Mucosa of descending colon (tissue), 3 donors: ENCODE measurements at places on chromosomes 13 and 19. TPM values are rescaled to one million over a fixed set of nuclear protein-coding genes. Genes with fewer than 3 reads are reported as not detected.

ZNF260 gene
- total RNA-seq: 6.9 TPM

NDUFA7 gene
- 65.9 TPM for total RNA-seq

IGSF23 gene
- not detected for total RNA-seq

POLD1 gene
- 22.9 TPM for total RNA-seq

NLRP9 gene
- total RNA-seq: not detected

DMAC2 gene
- 38.9 TPM for total RNA-seq

PLVAP gene
- total RNA-seq: 32.8 TPM

RTBDN gene
- not detected for total RNA-seq

F2RL3 gene
- 1.6 TPM for total RNA-seq

APOC4 gene
- total RNA-seq: not detected

SIGLEC7 gene
- 2.5 TPM for total RNA-seq

C19orf33 gene
- 235 TPM for total RNA-seq

ARHGEF1 gene
- total RNA-seq: 92.3 TPM

LILRB4 gene
- total RNA-seq: 3.0 TPM

KCNK6 gene
- total RNA-seq: 25.6 TPM

NOTCH3 gene
- 13.3 TPM for total RNA-seq

MTUS2 gene
- 0.85 TPM for total RNA-seq

DNA sequence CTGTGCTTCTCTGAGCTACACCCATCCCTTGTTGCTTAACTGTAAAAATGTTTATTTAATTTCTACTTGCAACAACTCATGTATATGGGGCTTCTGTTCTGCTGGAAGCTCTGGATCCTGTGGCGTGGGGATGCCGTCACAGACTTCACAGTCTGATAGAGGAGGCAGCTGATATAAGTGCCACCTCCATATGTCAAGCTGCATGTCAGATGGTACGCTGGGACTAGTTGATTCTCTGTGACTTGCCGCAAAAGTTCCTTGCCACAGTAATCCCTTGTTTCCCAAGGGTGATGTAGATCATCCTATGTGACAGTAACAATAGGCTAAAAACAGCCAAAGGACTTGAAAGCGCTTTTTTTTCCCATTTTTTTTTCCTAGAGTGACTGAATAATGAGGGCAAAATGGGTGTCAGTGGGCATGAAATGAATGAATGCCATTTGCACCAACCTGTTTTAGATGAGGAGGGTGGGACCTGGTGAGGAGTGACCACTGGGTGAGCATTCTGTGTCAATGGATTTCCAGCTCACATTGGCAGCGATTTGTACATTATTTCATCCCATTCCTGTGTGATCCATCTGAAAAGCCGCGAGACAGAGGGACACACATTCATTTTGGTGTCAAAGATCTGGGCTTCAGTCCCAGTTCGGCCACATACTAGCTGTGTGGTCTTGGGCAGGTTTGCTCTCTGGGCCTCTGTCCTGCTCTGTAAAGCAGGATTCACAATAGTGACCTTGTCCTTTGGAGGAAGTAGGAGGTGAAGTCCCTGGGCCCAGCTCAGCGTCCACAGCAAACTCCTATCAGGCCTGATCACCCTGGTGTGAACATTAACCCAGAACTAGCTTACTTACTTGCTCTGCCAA, 88.9 kb upstream of the RNF113B start:
- peak; percentile 73 for DNase-seq

DNA sequence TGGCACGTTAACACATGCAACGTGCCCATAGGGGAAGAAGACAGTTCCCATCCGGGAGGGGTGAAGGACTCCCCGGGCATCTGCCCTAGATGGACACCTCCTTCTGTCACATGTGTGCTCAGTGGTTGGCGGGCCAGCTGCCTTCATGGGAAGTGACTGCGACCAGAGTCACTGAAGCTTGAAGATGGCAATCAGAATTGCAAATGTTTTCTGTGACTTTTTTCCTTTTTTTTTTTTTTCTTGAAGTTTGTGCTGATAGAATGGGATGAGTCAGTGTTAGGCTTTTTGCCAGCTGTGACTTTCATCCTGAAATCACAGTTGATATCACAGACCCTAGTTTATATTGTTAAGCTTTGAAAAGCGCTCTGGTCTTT, 109.2 kb upstream of the MCF2L start:
- DNase-seq: no peak

DNA sequence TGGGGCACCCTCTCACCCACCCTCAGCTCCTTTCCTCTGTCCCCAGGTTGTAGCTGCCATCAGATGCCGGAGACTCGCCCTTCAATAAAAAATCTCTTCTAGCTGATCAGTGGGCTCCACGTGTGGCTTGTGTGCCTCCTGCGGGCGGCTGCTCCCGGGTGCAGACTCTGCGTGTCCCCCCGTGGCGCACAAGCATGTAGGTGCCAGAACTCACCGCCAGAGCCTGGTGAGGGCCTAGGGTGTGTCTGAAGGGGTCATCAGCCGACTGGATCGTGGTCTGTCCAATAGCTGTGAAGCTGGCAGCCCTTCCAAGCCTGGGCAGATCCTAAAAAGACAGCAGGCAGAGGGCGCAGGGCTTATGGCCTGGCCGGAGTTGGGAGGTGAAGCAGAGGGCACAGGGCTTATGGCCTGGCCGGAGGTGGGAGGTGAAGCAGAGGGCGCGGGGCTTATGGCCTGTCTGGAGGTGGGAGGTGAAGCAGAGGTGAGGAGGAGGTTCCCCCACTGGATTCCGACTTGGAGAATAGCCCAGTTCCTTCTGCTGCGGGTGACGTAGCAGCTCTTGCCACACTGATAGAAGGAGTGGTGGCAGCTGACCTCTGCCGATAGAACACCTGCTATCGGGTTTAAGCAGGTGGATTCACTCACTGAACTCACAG, 11.7 kb downstream of the NOP53 start:
- peak; percentile 61 for DNase-seq

- DNase-seq: no peak
Measured at GRCh38 chr19:40238775-40239174, 12.3 kb upstream of the CCNP start.

GRCh38 chr19:35775046-35775297, 392 bp upstream of the ARHGAP33 start:
- DNase-seq: no peak

DNA sequence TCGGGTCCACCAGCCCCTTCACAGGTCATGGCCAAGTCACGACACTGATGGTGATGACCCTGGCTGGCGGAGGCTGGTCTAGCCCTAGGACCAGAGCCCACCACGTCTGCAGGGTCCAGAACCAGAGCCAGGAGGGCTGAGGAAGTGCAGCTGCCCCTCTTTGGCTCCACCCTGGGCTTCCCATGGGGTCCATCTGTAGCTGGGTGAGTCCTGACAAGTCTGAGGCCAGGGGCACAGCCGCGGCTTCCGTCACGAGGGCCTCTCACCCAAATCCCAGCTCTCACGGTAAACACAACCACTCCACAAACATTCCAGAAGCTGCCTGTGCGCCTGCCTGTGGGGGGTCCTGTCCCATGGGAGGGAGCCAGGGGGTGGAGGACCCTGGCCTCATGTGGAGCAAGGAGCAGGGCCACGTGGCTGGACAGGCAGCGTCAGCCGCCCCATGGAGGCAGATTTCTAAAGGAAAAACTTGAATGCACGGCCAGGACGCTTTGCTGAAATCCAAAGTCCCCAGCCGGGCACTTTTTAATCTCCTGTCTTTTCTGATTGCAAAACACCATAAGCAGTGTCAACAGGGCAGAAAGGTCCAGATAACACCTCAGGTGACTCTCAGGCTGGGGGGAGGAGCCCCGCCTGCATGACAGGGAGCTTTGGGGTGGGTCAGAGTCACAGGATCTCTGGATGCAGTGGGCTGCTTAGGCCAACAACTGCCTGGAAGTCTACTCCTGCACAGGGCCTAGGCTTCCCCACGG, 29.9 kb downstream of the CEBPG start:
- peak; percentile 55 for DNase-seq

DNA sequence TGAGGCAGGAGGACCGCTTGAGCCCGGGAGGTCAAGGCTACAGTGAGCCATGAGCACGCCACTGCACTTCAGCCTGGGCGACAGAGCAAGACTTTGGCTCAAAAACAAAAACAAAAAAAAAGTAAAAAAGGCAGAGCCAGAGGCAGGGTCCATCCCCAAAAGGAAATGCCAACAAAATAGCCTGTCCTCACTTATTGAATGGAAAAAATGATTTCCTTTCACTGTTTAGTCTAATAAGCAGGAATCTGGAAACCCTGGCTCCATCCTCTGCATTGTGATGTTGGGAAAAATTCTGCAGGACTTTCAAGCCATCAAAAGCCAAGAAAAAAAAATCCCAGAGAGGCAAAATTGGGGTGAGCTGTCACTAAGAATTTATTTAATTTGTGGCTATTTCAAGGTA, 23.2 kb downstream of the ZIC5 start:
- no peak for DNase-seq

DNA sequence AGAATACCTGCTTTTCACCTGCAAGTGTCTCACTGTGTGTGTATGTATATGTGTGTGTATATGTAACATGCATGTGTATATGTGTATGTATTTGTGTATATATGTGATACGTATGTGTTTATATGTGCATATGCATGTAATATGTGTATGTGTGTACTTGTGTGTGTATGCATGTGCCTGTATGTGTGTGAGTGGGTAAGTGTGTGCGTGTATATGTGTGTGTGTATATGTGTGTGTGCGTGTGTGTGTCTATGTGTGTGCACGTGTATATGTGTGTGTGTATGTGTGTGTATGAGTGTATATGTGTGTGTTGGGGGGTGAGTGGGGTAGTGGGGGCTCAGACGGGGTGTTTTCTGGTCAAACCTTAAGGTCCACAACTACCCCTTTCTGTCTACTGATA, 192.6 kb upstream of the KL start:
- DNase-seq: no peak

DNA sequence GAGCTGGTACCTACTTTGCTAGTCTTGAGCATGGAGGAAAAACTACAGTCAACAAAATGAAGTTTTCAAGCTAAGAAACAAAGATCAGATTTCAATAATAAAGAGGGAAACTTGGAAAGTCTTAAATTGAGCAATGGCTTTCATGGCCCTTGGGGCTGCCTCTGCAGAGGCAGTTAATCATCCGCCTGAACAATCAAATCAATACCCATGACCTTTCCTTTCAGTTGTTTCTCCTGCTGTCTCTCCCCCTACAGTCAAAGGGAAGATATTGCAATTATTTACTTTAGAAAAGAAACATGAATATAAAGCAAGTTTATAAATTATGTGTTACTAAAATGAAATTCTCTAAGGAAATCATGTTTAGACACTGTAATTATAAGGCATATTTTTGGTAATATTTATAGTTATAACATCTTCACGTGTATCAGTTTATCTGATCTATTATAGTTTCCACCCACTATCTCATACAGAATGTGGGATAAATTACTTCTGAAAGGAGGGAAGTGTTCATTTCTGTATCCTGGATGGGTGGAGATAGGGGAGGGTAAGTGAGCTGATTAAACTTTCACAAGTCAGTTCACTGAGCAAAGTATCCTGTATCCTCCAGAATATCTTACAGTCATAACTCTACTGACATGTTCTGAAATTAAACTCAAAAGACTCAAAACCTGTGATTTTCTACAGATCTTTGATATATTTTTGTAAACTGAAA, 72.4 kb upstream of the TSC22D1 start:
- no peak for DNase-seq

GRCh38 chr19:56474308-56474707, 2.8 kb downstream of the ZNF667 start:
- no peak for DNase-seq

DNA sequence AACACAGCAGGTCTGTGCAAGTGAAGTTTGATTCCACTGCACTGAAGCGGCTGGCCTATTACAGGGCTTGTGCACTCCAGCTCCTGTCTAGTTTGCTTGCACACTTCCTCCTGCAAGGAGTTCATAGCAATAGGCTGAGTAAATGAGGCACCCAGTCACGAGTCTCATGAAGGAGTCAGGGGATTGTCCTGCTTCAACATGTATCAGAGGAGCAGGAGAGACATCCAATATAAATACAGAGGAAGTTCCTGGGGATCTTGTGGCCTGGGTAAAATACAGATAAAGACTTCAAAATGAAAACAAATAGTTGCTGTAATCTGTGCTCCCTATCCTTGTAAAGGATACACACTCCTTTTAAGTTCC, 259.9 kb downstream of the SLITRK1 start:
- DNase-seq: no peak

GRCh38 chr13:44989941-44990340, 603 bp downstream of the GPALPP1 start:
- DNase-seq: no peak

- no peak for DNase-seq
Measured at GRCh38 chr13:36608474-36608873, 65.3 kb upstream of the SERTM1 start.

- no peak for DNase-seq
Measured at GRCh38 chr19:45958769-45959516, 14.7 kb downstream of the NOVA2 start.

GRCh38 chr13:108827646-108828045, 198.2 kb downstream of the MYO16 start:
- DNase-seq: no peak

DNA sequence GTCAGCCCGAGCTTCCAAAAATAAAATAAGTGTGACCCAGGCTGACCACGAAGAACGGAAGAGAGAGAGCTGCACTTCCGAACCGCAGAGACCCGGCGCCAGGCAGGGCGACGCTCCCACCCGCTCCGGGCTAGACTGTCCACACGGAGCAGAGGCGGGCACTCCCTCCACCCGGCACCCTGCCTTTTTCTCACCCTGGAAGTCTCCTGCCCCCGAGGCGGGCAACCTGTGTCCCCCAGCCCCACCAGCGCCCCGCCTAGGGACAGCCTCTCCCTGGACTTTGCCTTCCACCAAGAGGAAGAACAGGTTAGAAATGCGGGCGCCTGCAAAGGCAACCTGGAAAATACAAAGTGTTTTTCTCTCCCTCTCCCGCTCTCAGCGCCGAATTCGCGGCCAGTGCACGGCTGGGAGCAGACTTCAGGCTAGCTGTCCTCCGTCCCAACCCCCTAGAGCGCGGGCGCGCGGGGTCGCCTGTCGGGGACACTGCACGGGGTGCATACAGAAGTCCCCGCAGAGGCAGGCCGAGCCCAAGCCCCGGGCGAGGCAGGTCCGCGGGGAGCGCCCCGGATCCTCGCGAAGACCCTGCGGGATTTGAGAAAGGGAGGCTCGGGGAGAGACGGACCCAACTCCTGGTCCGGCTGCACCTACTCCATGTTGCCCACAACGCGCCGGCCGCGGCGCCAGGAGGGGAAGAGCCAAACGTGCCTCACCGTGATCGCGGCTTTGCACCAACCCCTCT, 845 bp downstream of the SPRY2 start:
- peak; percentile 83 for DNase-seq

DNA sequence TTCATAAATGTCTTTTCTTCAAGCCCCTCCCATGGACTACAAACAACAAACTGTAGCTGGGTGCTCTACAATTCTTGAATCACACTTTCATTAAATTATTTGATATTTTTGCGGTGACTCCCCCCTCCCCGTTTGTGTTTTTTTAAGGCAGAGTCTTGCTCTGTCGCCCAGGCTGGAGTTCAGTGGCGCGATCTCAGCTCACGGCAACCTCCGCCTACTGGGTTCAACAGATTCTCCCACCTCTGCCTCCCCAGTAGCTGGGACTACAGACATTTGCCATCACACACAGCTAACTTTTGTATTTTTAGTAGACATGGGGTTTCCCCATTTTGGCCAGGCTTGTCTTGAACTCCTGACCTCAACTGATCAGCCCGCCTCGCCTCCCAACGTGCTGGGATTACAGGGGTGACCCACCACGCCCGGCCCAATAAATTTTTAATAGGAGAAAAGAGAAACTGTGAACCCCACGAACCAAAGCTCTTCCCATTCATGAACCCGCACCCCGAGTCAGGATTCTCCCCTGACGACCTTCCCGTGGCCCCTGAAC, 703 bp downstream of the ZNF506 start:
- no peak for DNase-seq
